ENCODE measurements at places on chromosomes 6 and 20.
A peak's percentile ranks its signal among the peaks of the same experiment; 100 is the strongest.

- no peak for DNase-seq
These were observed 7.3 kb downstream of the ZC3H12D start for GRCh38 chr6:149477544-149477943.

- no peak for DNase-seq
These were observed 91.3 kb downstream of the PDE10A start for GRCh38 chr6:165571721-165572132.

GRCh38 chr20:5234158-5234557, 82.6 kb downstream of the PROKR2 start:
- no peak for DNase-seq

DNA sequence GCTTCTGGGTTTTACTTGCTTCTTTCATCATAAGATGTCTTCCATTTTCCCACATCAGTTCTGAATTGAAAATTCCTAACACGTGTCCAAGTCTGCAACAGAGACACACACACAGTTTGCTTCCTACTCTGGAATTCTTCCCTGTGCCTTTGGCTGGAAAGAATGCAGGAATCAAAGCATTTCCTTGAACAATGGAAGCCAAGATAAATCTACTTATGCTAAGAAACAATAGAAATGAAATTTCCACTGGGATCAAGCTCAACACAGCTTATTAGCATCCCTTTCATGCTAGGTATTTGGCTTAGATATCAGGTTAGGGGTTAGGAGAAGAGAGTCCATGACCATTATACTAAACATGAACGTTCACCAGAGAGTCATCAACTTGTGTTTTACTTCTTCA, 101.1 kb upstream of the SCAF8 start:
- no peak for DNase-seq

GRCh38 chr20:5488823-5489222, 172.1 kb upstream of the PROKR2 start:
- DNase-seq, result no peak

GRCh38 chr6:20952699-20953474, 418.6 kb downstream of the CDKAL1 start:
- DNase-seq, result peak; percentile 24

DNA sequence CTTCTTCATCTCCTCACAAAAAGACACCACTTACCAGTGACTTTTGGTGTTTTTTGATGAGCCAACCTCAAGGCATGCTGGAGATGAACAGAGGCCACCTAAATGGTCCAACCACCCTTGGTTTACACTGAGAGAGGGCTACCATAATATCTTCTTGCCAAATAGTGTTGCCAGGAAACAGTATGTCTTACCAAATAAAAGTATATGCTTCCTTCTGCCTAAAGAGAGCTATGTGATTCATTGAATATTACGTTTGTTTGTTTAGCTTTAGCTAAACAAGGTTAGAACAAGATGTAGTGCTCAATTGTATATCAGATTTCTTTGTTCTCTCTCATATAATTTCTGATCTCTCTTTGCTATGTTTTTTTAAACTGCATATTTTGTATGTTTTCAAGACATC, 40.6 kb upstream of the BMP6 start:
- DNase-seq, result no peak

DNA sequence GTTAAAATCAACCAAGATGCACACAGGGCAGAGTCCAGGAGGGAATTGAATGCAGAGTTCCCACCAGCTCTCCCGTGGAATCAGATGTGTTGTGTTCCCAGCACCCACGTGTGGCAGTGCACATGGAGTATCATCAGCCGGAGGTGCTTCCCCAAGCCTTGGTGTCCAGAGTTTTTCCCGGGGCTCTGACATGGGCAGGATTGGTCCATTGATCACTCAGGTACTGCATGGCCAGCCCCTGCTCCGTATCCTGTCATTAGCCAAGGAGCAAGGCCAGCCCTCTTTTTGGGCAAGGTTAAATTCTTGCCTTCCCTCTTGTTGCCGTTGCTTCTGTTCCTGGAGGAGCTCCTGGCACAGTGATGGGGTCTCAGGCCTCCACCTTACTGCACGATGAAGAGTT, 28.6 kb upstream of the SLC22A1 start:
- no peak for DNase-seq

DNA sequence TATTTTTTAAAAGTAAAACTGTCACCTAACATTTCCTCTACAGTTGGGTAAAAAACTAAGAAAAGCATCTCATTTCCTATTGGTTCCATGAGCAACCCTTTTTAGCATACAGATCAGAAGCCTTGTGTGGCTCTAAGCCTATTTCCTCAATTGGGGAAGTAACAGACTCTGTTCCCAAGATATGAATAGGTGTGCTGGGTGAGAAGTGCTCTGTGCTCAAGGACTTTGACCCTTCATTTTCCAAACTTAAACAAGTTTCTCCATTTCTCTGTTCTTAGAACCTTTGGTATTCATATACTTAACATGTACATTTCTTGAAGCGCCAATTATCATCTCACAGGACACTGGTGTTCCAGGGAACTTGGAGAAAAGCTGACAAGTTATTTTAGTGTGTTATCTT, 24.1 kb downstream of the CARMIL1 start:
- DNase-seq, result no peak

DNA sequence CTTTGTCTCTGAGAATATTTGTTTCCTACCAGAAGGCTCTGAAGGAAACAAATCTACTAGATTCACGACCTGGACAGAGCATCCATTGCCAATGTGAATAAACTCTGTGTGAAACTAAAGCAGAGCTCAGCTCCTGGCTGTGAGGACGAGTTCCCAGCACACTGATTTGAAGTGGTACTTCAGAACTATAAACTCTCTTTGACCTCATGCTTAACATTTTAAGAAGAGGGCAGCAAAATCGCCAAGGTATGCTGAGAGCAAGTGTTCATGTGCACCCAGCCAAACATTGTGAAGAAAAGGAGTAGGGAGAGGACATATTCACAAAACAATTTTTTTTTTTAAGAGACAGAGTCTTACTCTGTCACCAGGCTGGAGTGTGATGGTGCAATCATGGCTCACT, 33.7 kb upstream of the ZNF133 start:
- no peak for DNase-seq
